ENCODE measurements at places on chromosomes 12 and 14. TPM values are rescaled to one million over a fixed set of nuclear protein-coding genes. Genes with fewer than 3 reads are reported as not detected.

DNA sequence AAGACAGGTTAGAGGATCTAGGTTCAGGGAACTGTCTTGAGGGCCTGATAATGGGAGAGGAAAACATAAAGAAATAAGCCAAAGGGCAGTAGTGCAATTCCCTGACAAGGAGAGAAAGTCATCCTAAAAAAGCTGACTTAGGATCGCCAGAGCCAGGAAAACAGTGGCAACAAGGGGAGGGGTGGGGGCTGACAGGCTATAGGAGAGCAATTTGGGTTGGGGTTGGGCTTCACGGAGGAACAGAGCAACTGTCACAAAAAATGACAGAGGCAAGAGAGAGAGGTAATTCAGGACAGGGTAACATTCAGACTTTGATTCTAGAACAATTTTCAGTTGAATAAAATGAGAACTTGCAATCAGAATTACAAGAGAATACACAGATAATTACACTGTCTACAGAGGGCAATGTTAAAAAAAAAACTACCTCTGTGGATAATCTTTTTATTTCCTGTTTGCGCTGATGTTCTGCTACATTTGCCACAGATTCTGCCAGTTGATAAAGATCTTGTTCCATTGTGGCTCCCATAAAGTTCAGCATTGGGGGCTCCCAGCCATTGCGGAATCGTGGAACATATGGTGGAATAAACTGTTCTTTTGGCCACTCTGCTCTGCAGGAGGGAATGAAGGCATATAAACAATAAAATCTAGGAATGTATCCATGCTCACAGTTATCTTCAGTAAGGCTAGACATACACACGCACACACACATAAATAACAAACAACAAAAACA is 138.6 kb downstream of the EPS8 start:
- no peak for DNase-seq

DNA sequence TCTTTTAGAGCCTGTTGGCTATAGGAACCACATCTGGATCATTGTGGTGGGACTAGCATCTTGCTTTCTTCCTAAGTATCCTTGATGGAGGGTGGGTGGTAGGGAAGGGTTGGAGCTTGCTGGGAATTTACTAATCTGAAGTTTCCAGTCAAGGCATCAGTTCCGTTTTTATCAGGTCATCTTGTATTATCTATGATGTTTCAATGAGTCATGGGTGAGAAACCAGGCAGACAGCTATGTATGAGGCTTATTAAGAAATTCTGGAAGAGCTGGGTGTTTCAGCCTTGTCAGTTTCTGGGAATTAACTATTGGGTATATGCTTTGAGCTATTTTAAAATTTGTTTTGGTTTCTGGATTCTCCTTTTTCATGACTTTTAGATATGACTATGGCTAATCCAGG is 11.3 kb downstream of the TSFM start:
- DNase-seq = no peak

DNA sequence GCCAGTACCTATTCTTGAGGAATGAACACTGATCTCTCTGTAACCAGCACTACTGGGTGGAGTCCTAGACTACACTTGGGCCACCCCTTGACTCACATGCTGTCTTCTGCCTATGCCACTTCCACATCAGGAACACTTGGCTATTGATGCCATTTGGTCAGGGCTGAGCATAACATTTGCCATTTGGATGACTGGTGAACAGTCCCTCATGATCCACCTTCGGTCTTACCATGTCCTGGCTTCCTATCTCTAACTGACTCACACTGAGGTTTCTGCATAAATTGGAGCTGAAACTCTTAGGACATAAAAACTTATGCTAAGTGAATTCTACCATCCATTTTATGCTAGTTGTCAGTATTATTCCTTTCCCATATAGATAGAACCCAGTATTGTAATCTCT is 91.7 kb upstream of the PELI2 start:
- DNase-seq = no peak

DNA sequence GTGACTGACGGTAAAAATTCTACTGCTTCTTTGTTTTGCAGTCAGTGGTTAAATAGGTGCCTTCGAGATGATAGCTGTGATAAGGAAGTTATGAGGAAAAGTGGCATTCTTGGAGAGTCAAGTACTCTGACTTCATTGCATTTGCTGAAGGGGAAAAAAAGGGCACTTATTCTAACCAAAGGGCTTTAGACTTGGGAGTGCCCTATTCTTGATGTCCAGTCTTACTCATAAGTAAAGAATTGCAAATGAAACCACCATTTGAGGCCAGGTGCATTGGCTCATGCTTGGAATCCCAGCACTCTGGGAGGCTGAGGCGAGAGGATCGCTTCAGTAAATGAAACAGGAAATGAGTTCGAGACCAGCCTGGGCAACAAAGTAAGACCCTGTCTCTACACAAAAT is 40.3 kb downstream of the BRAP start:
- DNase-seq = no peak

DNA sequence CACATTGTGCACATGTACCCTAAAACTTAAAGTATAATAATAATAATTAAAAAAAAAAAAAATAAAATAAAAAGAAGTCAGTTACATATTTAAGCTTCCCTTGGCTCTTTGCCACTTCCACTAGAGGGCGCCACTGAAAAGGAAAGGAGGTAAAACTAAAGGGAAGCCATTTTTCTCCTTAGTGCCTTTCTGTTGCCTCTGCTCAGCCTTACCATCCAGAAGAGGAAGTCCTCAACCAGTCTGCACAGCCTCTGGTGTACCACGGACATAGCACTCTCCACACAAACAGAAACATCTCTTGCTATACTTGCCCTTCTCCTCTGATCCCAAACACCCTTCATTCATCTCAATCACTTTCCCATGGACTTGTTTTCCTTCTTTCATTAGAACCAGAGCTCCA is 169.0 kb upstream of the EEA1 start:
- DNase-seq = peak; percentile 21

DNA sequence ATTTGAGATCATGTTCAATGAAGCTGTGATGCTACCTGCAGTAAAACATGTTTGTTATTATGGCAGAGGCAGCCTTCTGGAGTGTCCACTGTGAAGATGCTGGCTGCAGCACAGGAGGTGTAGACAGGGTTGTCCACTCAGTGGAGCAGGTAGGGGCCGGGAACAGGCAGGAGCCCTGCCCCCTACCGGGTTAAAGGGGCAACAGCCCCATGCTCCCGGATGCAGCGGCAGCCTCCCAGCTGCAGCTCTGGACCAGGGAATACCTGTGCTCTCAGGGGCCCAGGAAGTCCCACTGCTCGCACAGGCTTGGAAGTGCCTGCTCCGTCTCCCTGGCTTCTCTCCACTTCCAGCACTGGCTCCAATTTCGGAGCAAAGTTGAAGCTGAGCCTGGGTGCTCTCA is 401.6 kb downstream of the FOXG1 start:
- no peak for DNase-seq

GRCh38 chr12:93782853-93783252 is 105.7 kb downstream of the CRADD start:
- no peak for DNase-seq

GRCh38 chr14:77037938-77038568 is 9.5 kb upstream of the IRF2BPL start:
- no peak for DNase-seq

- no peak for DNase-seq
These were observed 488.0 kb upstream of the RGS6 start for GRCh38 chr14:71444030-71444822.

DNA sequence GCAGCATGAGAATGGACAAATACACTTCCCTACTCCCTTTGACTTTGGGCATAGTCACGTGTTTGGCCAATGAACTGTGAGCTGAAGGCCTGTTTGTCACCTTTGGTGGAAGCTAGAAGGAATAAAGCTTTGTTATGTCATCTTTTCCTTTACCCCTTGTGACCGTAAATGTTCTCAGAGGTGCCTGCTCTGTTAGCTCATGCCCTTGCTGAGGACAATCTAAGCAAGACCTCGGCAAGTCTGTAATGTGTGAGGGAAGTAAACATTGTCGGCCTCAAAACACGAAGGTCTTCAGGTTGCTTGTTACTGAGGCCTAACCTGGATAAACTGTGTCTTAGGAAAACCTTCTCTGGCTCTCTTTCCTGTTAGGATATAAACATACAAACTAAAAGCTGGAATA is 354.2 kb downstream of the TMEM132D start:
- peak; percentile 6 for DNase-seq

DNA sequence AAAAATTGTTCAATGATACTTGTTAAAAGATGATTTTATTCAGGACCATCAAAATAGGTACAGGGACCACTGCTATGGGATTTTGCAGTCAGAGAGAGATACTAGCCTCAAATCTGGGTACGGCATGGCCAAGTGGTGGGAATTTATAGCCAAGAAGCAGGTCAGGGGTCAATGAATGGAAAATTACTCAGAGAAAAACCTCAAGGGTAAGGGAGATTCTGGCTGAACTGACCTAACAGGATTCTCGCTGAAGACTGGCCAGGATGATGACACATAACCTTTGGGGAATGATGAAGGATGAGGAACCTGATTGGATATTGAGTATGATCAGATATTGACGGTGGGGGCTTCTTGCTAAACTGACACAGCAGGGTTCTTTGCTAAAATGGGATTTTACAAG is 32.7 kb downstream of the DEPDC4 start:
- no peak for DNase-seq

DNA sequence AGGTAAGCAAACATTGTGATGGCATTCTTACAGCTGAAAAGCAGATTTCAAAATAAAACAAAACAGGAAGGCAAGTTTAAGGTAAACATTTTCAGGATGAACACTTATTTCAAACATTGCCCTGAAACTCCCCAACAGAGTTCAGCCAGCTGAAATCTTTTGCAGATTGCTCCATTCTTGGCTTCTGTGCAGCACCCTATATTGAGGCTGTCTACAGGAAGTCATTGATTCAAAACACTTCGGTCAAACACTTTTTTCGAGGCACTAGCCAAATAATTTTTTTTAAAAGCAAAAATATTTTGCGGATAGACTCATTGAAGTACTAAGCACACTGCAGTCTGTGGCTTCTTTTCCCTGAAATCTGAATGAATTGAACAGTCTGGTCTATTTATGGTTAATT is 318.1 kb upstream of the PDE3A start:
- DNase-seq = no peak

SRGAP1 gene
- 8.8 TPM for total RNA-seq

CAPZA3 gene
- not detected for total RNA-seq

ARHGAP9 gene
- 18.9 TPM for total RNA-seq

MAGOHB gene
- 16.9 TPM for total RNA-seq

DLGAP5 gene
- not detected for total RNA-seq

E2F7 gene
- not detected for total RNA-seq

B4GALNT3 gene
- 9.3 TPM for total RNA-seq

CTSG gene
- not detected for total RNA-seq
